ENCODE measurements at places on chromosomes 2 and 18. TPM values are rescaled to one million over a fixed set of nuclear protein-coding genes. Genes with fewer than 3 reads are reported as not detected.

DNA sequence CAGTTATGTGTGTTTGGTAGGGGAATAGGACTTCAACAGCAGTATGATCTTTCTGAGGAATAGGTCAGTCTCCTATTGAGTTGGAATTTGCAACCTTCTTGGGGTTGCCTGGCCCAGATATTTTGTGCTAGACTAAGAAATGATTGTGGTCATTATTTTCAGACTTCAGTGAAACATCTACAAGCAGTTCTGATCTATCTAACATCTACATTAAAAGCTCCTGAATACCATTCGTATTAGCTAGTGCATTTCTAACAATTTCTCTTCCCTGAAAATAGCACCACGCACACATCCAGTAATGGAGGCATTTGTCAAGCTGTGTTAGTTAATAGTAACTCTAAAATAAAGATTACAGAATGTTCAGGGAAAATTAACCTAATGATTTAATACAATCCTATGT lies 179.3 kb downstream of the FIGN start:
- no peak for DNase-seq

The ALPI gene
- total RNA-seq: not detected

GRCh38 chr2:179106342-179106675 lies 56.4 kb upstream of the CCDC141 start:
- DNase-seq: no peak

DNA sequence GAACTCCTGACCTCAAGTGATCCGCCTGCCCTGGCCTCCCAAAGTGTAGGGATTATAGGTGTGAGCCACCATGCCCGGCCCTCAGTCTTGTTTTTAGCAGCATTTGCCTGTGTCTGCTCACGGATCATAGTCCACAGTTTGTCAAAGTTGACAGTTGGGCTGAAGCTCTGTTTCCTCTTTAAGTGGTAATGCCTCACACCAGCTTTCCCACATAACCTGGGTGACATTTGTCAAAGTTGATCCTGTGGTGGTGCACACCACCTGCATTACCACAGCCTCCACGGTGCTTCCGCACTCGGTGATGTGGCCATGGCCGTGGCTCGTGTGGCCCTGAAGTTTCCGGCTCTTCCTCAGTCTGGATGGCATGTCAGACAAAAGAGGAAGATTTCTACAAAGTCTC lies 27.1 kb downstream of the RAB31 start:
- no peak for DNase-seq

- no peak for DNase-seq
Measured at GRCh38 chr2:138727956-138728355, 52.2 kb downstream of the NXPH2 start.

GRCh38 chr2:182064019-182064778 lies 78.5 kb downstream of the PPP1R1C start:
- no peak for DNase-seq

DNA sequence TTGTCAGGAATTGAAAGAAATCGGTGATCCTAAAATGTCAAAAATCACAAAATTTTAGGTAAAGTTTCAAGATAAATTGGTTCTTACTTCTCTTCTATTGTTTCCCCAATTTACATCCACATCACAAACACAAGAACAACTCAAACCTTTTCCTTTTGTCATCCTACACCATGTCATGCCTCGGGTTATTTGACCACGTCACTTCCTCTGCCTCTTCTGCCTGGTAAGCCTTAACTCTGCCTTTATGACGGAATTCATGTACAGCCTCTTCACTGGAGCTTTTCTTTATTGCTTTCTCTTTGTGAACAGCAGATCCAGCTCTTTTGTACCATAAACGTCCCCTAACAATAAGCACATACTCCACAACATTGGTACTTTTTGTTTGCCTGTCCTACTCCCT lies 258.0 kb downstream of the DPP10 start:
- DNase-seq: no peak

DNA sequence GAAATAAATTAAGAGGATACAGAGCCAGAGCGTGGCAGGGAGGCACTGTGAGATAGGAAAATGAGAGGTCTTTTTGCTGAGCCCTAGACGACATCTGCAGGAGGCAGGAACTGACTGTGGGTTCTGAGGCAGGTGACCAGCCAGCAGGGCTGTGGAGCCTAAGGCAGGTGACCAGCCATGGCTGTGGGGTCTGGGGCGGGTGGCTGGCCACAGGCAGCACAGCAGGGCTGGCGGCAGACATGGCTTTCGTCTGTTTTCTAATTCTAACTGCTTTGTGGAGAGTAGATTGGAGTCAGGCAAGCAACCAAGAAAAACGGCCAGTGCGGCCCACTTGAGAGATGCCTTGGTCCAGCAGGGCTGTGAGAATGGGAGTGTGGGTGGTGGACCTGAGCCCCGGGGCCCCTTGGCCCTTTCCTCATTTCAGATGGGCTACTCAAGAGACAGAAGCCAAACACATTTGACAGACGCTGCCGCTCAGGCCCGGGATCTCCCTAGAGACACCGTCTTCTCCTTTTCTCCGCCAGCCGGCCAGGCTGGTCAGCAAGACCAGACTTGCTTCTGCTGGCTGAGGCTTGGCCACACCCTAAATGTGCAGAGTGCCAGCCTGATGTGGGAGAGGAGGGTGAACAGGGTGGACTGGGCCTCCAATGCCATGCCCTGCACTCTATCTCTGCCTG lies 19.7 kb upstream of the GNAL start:
- DNase-seq: no peak

The CCBE1 gene
- total RNA-seq: 0.30 TPM

DNA sequence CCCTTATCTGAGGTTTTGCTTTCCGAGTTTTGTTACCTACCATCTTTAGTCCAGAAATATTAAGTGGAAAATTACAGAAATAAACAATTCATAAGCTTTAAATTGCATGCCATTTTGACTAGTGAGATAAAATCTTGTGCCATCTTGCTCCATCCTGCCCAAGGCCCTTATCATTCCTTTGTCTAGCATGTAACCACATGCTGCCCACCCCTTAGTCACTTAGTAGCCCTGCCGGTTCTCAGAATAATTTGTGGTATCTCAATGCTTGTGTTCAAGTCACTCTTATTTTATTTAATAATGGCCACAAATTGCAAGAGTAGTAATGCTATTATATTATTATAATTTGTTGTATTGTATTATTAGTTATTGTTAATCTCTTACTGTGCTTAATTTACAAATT lies 36.8 kb upstream of the VPS54 start:
- DNase-seq: no peak

The OTOS gene
- total RNA-seq: not detected

DNA sequence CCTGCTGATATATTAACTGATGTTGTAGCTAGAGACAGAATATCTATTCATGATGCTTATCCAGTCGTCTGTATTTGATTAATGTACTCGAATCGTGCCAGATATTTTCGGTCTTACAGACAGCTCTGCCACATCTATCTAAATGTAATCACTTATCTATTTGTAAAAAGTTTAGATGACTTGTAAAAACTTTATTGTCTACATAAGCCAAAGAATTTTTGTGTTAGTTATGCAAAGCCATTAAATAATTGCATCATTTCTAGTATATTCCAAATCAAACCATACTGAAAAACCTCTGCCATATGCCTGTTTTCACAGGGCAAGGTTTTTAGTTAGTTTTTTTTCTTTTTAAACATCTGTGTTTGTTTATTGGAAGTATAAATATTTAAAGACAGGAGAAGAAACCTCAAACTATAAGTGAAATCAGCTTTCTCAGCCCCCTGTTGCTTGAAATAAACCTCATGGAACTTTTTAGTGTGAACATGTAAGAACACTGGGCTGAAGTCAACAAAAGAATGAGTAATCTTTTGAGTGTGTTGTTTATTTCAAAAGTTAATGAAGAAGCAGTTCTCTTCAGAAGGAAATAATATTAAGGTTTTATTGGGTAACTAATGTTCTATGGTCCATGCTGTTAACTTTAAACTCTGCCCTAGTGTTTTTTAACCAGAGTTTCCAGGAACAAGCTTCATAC lies 657.6 kb upstream of the SYT4 start:
- no peak for DNase-seq

GRCh38 chr2:149161481-149162225 lies 123.2 kb downstream of the LYPD6B start:
- DNase-seq: no peak

The REG3A gene
- not detected for total RNA-seq

The ERICH2 gene
- total RNA-seq: not detected

DNA sequence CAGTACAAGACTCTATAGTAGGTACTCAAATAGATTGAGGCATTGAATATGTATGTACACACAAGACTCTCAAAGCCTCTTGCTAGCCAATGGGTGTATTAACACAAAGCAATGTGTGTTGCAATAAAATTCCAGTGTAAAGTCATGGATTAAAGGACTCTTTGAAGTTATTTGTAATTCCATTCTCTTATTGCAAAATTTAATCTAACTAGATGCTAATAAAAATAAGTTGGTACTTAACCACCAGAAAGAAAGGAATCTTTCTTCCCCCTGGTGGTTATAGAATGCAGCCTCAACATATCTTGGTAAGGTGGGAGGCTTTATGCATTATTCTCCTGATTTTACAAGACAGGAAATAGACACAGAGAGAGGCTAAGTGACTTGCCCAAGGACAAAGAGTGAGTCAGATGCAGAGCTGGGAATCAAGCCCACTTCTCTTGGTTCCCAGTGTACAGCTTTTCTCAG lies 18.0 kb downstream of the LRP1B start:
- DNase-seq: no peak

The GCG gene
- total RNA-seq: not detected

The NIF3L1 gene
- 38.5 TPM for total RNA-seq

- DNase-seq: no peak
Measured at GRCh38 chr2:128313091-128313836, 5.4 kb downstream of the HS6ST1 start.

The PRSS56 gene
- not detected for total RNA-seq

The SFXN5 gene
- total RNA-seq: 13.8 TPM

DNA sequence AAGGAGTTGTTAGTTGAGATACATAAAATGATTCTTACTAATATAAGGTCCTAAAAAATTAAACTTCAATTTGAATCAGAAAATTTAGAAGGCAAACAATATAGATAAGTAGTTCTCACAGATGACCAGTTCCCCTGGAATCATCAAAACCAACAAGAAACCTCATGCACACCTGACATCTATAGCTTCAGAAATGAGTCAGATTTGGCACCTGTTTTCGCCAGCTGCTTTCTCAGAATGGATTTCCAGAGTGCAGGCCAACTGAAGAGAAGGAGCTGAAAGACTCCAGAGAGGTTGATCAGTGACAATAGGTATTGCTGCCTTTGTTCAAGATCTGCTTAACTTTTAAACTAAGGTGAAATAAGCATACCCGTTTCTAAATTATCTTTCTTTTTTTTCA lies 192.4 kb downstream of the RDH14 start:
- DNase-seq: no peak

DNA sequence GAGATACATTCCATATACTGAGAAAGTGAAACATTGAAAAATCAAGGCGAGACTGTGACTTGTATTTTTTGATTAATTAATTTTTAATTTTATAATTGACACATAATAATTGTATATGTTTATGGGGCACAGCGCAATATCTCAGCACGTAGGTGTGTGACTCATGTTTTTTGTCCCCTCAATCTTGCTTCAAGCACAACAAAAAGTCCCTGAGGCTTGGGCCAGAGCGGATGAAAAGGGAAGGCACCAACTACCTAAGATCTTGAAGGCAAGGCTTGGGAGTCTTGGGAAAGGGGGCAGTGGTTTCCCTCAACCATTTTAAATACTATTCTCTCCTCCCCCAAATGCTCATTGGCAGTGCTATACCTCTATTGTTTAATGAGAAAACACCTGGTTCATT lies 9.9 kb downstream of the SGPP2 start:
- no peak for DNase-seq

The OR6B2 gene
- total RNA-seq: 2.7 TPM

The TFCP2L1 gene
- total RNA-seq: 0.20 TPM
